ENCODE measurements at places on chromosomes 13 and 19.

- DNase-seq: peak; percentile 56
These were observed 10.6 kb downstream of the NOP53 start for GRCh38 chr19:47755762-47756626.

GRCh38 chr19:3753631-3754410, 7.7 kb downstream of the APBA3 start:
- peak; percentile 59 for DNase-seq

GRCh38 chr19:2176337-2176994, 12.7 kb downstream of the DOT1L start:
- DNase-seq: no peak

DNA sequence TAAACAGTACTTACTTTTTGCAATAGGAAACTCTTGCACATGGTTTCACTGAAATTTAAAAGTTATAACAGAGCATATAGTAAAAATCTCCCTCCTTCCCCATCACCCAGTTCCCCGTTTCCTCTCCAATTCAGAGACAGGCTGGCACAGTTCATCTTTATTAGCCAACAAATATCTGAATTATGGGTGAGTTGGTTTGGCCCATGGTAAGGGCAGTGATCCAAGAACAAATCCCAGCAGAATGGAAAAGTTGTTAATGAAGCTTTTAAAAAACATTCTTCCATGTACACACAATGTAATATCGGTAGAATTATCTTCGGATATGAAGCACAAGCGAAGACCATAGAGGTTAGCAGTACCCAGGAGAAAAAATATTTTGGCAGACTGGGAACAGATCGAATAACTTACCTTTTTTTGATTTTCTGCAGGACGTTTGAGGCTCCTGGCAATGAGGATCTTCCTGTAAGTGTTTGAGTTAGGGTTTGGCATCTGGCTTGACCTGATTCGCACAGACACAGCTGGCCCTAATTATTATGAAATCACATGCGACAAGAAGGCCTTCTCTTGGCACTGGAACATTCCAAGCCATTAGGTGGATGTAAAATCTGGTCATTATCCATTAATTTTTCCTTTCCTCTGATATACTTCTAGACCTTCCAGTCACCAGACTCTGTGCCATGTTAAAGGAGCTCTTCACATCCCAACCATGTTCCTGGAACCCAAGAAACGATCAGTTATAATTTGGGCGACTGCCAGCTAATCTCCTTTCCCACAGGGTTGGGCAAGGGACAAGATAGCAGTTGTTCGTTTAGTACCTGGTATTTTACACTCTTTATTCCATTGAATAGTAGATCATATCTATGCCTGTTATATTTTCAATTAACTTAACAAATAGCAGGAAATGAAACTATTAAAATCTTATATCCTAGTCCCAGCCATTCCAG, 139.4 kb upstream of the TSC22D1 start:
- no peak for DNase-seq

DNA sequence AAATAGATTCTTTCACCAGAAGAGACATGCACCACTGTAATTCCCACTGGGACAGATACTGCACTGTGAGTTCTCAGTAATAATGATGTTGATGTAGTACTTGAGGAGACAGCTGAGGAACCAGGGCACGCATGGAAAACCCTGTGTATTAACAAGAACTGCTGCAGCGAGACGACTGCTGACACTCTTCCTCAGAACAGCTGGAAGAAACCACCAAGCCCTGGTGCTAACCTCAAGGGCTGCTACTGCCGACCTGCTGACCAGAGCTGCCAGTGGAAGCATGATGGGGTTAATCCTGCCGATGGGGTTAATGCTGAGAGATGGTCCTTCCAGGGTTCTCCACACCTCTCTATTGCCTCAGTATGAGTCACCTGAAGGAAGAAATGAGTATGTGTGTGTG, 45.6 kb downstream of the EDNRB start:
- DNase-seq: no peak

GRCh38 chr19:10432736-10433130, 12.4 kb downstream of the PDE4A start:
- DNase-seq: peak; percentile 60

- DNase-seq: peak; percentile 80
These were observed 2.0 kb downstream of the RGS9BP start for GRCh38 chr19:32677657-32678056.

- no peak for DNase-seq
These were observed 4.4 kb downstream of the DOCK6 start for GRCh38 chr19:11257846-11258380.

GRCh38 chr19:39796000-39796498, 17.4 kb downstream of the LEUTX start:
- peak; percentile 44 for DNase-seq

DNA sequence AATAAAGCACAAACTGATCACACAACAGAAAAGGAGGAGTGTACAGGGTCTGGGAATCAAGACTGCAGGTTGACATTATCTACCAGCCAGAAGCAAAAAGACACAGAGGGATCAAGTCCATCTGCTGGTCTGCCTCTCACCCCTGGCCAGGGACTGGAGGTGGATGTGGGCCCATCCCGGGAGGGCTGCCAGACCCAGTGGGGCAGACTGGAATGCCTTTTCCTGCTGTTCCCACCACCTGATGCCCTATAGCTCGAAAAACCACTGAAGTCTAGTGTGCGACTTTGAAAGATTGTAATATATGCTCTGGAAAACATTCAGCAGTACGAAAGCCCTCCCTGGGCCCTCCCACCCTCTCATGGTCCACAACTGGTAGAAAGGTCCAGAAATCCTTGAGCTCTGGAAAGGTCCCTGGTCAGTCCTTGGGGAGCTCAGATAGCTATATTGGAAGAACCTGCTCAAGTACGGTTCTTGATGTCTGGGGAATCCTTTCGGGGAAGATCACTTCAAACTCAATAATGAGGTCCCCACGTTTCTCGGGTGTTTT, 2.6 kb downstream of the DNAJB1 start:
- DNase-seq: no peak

DNA sequence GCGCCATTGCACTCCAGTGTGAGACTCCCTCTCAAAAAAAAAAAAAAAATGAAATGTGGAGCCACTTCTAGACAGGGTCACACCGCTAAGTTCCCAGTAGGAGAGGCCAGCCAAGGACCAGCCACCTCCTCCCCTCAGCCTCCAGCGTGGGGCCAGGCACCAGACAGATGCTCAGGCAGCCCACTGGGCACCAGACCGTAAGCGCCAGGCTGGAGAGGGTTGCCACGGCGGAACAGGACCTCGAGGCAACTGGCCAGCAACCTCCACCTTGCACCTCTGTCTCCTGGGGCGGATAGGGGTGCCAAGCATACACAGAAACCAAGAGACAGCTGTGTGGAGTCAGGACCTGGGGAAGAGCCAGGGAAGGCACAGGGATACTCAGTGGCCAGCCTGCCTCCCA, 3.7 kb downstream of the PEPD start:
- no peak for DNase-seq

- no peak for DNase-seq
These were observed 597.7 kb downstream of the GPC6 start for GRCh38 chr13:93824286-93824685.

DNA sequence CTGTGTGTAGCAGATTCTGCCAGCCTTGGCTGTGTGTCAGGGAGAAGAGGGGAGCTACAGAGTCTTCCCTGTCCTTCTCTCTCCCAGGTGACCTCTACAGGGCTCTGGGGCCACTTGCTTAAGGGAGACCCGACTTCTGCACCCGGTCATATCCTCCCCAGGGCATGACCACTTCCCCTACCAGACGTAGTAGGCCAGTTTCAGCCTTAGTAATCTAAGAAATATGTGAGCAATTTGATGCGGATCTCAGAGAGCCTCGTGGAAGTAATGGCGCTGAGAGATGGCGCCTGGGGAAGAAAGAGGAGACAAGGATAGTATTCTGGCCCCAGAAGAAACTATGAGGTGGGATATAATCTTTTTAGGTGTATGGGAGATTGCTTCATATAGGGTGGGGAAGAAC, 41.9 kb downstream of the NFIX start:
- no peak for DNase-seq

GRCh38 chr13:28497143-28497876, 2.4 kb upstream of the FLT1 start:
- peak; percentile 12 for DNase-seq

GRCh38 chr19:14127176-14127575, 9.2 kb downstream of the ASF1B start:
- no peak for DNase-seq

DNA sequence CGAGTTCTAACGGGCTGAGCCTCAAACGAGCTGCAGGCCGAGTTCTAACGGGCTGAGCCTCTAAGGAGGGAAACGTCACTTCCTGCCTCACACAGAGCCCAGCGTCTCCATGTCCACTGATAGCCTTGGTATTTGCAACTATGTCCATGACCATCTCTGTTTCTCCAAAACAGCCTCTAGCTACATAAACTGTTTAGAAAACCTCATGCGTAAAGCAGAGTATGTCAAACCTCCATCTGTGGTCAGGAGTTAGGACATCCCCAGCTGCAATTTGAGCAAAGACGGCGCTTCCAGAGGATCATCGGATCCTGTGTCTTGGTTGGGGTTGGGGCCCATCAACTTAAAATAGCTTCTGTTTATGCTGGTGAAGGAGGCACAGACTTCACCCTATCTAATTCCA, 20.8 kb downstream of the RASA3 start:
- DNase-seq: no peak

GRCh38 chr13:107299717-107300116, 731.8 kb upstream of the ARGLU1 start:
- no peak for DNase-seq

DNA sequence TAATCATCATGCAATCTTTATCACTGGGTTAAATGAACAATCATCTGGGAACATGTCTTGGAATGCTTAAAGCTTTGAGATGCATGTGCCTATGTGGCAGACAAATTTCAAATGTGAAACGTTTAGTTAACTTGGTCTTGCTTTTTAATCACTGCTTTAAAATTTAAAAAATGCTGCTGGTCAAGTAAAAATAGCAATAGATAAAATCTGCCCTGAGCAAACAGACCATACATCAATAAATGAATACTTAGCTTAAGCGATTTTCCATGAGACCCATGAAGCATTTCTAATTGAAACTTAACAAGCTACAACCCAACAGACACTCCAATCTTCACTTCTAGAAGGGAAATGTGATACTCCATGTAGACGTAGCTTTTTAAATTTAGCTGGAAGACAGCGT, 1.9 kb upstream of the KL start:
- no peak for DNase-seq

DNA sequence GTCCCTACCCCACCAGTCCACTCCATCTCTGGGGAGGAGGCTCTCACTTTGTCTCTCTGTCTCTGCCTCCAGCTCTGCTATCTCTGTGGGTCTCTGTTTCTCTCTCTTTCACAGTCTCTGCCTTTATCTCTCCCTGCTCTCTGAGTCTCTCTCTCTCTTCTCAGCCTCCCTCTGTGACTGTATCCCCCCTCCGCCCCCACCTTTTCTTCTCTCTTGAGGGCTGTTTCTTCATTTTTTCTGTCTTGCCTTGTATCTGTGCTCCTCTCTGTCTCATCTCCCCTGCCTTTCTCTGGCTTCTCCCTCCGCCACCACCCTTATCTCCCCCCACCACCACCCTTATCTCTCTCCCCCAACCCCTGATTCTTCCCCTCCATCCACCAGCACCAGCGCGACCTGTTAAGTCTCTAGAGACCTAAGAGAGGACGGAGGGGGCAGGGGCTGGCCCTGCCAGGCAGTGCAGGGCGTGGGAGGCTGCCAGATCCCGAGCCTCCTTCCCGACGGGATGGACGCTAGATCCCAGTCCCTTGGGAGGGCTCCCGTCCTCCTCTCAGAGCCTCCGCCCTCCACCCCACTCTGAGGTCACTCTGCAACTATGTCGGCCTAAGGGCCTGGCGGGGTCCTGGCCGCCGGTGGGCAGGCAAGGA, 1.0 kb downstream of the AXL start:
- peak; percentile 72 for DNase-seq
